ENCODE measurements at places on chromosomes 3 and 15.

- H3K27me3 ChIP-seq: no peaks in the 10 kb centered on the region
- H3K4me3 ChIP-seq: no peak overlapping the region
- no peak overlapping the region for H3K27ac ChIP-seq
- no peaks in the 10 kb centered on the region for H3K36me3 ChIP-seq
- H3K4me1 ChIP-seq: no peaks in the 10 kb centered on the region
- DNase-seq: no peak
These were observed 61.1 kb upstream of the UNC13C start for GRCh38 chr15:53917109-53917508.

DNA sequence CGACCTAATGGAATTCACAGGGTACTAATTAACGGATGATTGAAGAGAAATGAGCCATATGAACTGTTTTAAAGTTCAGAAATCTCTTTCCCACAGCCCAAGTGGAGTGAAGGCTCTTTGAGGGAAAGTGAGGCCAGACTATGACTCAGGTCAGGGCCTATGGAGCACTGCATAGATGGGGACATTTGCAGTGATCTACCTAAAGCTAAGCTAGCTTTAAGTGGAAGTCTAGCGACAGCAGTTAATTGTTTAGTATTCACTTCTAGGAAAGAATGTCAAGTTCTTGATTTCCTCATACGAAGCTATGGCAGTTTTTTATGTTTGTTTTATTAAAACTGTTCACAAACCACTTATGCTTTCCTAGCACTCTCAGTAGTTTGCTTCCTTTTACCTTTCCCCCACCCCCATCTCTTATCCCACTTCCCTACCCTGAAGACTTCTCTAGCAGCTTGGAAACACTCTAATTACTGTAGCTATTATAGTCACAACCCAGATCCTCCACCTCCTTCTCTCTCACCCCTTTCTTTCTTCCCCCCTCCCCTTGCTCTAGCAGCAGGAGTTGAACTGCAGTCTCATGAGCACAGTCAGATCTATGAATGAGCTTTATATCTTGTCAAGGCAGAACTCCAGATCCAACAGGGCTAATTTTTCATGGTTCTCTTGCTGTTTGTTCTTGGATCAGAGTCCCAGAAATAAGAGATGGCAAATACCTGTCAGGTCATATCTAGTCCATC, 6.2 kb downstream of the ZNF609 start:
- H3K4me3 ChIP-seq: no peak overlapping the region
- no peak overlapping the region for H3K27ac ChIP-seq
- peaks cover 53% of the 10 kb centered on the region for H3K4me1 ChIP-seq

GRCh38 chr3:159818997-159819500, 169.6 kb upstream of the IL12A start:
- H3K27me3 ChIP-seq: no peaks in the 10 kb centered on the region
- no peak for DNase-seq
- H3K27ac ChIP-seq: no peak overlapping the region

DNA sequence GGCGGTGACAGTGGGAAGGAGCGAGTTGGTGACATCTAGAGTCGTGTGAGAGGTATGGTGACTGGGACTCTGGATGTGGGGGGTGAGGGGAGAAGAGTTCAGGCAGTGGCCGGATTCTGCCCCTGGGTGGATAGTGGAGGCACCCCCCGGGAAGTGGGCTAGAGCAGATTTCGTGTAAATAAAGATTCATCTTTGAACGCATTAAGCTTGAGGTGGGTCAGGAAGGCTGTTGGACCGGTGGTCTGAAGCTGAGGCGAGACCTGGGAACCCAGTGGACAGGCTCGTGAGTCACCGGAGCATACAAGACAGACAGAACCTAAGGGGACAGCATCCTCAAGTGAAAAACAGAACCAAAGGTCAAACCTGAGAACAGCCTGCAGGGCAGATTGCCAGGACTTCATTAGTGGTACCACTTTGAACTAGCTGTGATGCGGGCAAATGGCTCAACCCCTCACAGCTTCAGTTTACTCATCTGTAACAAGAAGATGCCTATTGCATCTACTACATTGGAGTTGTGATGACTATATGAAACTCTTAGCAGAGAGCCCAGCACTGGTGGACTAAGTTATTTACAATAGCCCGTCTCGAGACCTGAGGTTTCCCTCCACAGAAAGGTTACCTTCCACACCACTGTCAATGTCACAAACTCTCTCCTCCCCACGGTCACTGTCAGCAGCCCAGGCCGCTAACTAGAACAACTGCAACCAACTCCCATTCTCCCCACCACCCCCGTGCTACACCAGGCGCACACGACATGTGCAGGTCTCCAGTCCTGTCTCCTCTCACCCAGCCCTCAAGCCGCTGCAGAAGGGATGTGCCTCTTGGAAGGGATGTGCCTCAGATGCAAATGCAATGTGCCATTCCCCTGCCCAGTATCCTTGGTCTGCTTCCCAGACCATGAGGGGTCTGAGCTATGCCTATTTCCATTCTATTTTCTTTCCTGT, 901 bp upstream of the CLN6 start:
- H3K4me1 ChIP-seq: peaks cover 13% of the 10 kb centered on the region
- no peak for DNase-seq
- H3K27ac ChIP-seq: peak overlapping the region; percentile 84
- H3K36me3 ChIP-seq: no peaks in the 10 kb centered on the region
- peak overlapping the region; percentile 95 for H3K4me3 ChIP-seq

GRCh38 chr15:42066764-42067415, 27.5 kb downstream of the PLA2G4D start:
- H3K36me3 ChIP-seq: no peaks in the 10 kb centered on the region
- no peak overlapping the region for H3K4me3 ChIP-seq
- no peaks in the 10 kb centered on the region for H3K27me3 ChIP-seq
- no peaks in the 10 kb centered on the region for H3K4me1 ChIP-seq
- no peak overlapping the region for H3K27ac ChIP-seq

GRCh38 chr3:55824406-55824805, 337.3 kb upstream of the WNT5A start:
- H3K4me3 ChIP-seq: no peak overlapping the region
- DNase-seq: no peak
- H3K27me3 ChIP-seq: no peaks in the 10 kb centered on the region
- no peaks in the 10 kb centered on the region for H3K4me1 ChIP-seq

DNA sequence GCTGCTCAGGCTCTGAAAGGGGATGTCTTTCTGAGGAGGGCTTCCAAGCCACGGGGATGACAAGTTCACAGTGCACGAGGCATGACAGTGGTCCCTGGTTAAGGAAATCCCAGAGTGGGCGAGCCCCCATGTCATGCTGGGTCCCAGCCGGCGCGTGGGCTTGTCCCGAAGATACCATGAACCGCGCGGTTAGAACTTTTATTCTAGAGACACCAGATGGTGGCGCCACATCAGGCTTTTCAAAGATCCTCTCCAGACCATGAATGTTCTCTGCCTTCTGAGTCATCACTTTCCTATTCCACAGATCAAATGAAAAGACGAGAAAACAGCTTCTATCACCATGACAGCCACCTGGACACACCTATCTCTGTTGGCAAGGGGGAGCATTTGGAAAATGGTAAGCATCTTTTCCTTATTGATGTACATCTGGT, 227.8 kb upstream of the LYSMD4 start:
- no peak overlapping the region for H3K4me3 ChIP-seq
- peaks cover 10% of the 10 kb centered on the region for H3K27me3 ChIP-seq
- peak; percentile 41 for DNase-seq
- H3K36me3 ChIP-seq: no peaks in the 10 kb centered on the region
- H3K4me1 ChIP-seq: peaks cover 8% of the 10 kb centered on the region

DNA sequence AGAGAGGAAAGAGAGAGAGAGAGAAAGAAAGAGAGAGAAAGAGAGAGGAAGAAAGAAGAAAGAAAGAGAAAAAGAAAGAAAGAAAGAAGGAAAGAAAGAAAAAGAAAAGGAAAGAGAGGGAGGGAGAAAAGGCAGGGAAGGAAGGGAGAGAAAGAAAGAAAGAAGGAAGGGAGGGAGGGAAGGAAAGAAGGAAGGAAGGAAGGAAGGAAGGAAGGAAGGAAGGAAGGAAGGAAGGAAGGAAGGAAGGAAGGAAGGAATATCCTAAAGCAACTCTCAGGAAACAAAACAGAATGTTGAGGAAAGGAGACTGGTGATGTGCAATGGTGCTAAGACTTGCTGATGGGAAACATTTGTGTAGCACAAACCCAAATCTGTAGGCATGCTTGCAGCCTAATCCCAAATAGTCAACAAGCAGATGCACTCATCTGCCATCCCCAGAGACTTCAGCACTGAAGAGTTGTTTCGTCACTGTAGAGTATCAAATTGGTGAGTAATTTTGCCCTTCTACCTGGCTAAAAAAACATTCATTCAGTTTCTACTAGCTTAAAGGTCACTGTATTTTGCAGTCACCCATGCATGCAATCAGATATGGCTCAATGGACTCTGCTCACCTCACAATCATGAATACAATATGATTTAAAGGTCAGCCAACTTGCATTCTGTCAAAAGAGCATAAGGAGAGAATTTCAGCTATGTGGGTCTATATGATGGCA, 480.3 kb downstream of the FGF12 start:
- H3K4me3 ChIP-seq: no peak overlapping the region
- H3K4me1 ChIP-seq: no peaks in the 10 kb centered on the region
- no peaks in the 10 kb centered on the region for H3K27me3 ChIP-seq

DNA sequence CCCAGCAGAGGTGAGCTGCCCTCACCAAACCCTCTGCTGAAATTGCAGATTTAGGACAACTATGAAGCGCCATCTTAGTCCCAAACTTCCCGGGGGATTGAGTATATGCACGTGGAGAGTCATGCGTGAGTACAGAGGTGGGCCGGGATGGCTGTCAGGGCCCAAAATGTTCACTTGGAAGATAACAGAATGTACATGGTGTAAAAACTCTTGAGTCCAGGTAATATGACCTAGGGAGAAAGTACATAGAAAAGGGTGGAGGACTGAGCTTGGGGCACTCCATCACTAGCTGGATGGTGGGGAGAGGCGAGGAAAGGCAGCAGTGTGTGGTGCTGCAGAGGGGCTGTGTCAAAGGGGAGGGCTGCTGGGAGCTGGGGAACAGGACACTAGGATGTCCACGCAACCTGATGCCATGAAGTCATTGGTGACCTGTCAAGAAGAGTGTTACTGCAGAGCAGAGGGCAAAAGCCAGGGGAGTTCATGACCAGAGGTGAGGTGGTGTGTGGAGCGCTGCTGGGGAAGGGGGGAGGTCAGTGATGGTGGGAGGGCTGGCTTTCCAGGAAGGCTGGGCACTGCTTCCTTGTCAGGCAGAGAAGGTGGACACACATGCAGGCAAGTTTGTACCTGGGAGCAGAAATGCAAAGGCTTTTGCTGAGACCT, 236.2 kb upstream of the LYSMD4 start:
- no peaks in the 10 kb centered on the region for H3K4me1 ChIP-seq
- peak; percentile 62 for DNase-seq
- no peak overlapping the region for H3K4me3 ChIP-seq
- no peaks in the 10 kb centered on the region for H3K36me3 ChIP-seq
- H3K27ac ChIP-seq: no peak overlapping the region

- DNase-seq: peak; percentile 63
These were observed 120.3 kb upstream of the PRR20G start for GRCh38 chr3:127408022-127408683.

- H3K27me3 ChIP-seq: no peaks in the 10 kb centered on the region
- H3K4me1 ChIP-seq: no peaks in the 10 kb centered on the region
- no peak overlapping the region for H3K27ac ChIP-seq
These were observed 103.7 kb downstream of the P3H2 start for GRCh38 chr3:190016966-190017365.

DNA sequence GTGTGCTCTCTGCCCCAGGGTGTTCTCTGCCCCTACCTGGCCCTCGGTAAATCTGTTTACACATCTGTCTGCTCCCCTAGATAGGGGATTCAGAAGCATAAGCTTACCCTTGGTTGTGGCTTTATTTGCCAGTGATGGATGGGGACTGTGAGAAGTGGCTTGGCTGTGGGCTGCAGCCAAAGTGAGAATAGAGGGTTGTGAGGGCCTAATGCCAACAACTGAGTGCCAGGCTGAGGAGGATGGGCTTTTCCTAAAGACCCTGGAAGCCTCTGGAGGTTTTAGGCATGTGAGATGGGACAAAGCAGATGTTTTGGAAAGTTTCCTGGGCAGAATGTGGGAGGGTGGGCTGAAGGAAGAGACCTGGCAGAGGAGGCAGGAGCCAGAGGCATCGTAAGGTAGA, 15.4 kb upstream of the APEH start:
- no peak for DNase-seq
- H3K27ac ChIP-seq: no peak overlapping the region
- peaks cover 16% of the 10 kb centered on the region for H3K27me3 ChIP-seq
- H3K36me3 ChIP-seq: no peaks in the 10 kb centered on the region

DNA sequence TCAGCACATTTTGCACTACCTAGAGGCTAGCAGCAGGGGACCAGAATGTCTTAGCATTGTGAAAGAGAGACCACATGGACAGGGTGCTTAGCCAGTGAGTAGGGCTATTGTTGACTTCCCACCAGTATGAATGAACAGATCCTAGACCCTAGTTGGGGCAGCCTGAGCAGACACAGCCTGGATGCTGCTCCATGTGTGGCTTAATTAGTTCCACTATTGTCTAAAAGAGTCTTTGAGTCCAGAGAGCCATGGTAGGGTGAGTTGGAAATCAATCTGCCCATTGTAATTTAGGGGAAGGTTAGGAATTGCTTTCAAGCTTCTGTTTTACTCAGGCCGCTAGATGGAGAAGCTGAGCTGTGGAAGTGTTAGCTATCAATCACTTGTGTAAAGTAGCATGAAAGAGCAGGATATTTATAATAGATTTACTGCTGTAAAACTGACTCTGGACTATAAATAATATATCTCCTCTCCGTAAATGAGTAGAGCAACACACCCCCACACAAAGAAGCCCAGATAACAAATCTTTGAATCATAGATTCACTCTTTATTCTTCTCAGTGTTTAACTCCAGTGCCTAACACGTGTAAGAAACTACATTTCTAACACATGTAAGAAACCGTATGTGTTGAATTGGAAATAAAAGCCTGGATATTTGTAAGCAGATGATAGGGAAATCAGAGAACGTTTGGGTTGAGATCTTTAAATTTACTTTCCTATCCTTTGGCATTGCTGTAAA, 4.1 kb upstream of the GCSAM start:
- no peak for DNase-seq
- H3K36me3 ChIP-seq: no peaks in the 10 kb centered on the region
- H3K4me3 ChIP-seq: no peak overlapping the region

- peaks cover 48% of the 10 kb centered on the region for H3K36me3 ChIP-seq
These were observed 21.4 kb upstream of the NR2C2 start for GRCh38 chr3:14925729-14926591.

DNA sequence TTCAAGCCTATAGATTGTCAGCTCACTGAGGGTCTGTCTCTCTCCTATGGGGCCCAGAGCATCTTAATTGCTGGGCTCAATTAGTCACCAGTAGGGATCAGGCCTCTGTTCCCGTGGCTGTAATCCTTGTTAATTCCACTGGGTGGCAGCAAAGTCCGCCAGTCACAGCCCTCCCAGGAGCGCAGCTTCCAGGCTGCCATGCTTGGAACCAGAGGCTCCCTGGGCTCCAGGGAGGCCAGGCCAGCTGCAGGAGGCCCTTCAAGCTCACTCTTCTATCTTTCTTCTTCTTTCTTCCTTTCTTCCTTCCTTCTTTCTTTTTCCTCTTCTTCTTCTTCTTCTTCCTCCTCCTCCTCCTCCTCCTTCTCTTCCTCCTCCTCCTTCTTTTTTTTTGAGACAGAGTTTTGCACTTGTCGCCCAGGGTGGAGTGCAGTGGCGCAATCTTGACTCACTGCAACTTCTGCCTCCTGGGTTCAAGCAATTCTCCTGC, 14.4 kb downstream of the RNU5B-1 start:
- peak; percentile 89 for DNase-seq
- H3K27me3 ChIP-seq: no peaks in the 10 kb centered on the region
- no peaks in the 10 kb centered on the region for H3K36me3 ChIP-seq

- peak overlapping the region; percentile 86 for H3K4me3 ChIP-seq
- peak overlapping the region; percentile 96 for H3K27ac ChIP-seq
- peak; percentile 84 for DNase-seq
- peaks cover 50% of the 10 kb centered on the region for H3K4me1 ChIP-seq
- H3K27me3 ChIP-seq: no peaks in the 10 kb centered on the region
These were observed 975 bp upstream of the FOXP1 start for GRCh38 chr3:71584394-71585011.

GRCh38 chr3:95210878-95211277, 1148.0 kb downstream of the NSUN3 start:
- H3K27me3 ChIP-seq: no peaks in the 10 kb centered on the region
- no peak overlapping the region for H3K4me3 ChIP-seq
- DNase-seq: no peak
- H3K4me1 ChIP-seq: no peaks in the 10 kb centered on the region
